Activated T-cell treated with anti-CD3 and anti-CD28 coated beads for 4 hours (primary cell): ENCODE measurements at places on chromosomes 12 and 14.

GRCh38 chr14:34078117-34078743 lies 127.4 kb upstream of the EGLN3 start:
- no peak for DNase-seq

- DNase-seq: no peak
Observed at GRCh38 chr14:55556929-55557623, 22.9 kb upstream of the KTN1 start.

DNA sequence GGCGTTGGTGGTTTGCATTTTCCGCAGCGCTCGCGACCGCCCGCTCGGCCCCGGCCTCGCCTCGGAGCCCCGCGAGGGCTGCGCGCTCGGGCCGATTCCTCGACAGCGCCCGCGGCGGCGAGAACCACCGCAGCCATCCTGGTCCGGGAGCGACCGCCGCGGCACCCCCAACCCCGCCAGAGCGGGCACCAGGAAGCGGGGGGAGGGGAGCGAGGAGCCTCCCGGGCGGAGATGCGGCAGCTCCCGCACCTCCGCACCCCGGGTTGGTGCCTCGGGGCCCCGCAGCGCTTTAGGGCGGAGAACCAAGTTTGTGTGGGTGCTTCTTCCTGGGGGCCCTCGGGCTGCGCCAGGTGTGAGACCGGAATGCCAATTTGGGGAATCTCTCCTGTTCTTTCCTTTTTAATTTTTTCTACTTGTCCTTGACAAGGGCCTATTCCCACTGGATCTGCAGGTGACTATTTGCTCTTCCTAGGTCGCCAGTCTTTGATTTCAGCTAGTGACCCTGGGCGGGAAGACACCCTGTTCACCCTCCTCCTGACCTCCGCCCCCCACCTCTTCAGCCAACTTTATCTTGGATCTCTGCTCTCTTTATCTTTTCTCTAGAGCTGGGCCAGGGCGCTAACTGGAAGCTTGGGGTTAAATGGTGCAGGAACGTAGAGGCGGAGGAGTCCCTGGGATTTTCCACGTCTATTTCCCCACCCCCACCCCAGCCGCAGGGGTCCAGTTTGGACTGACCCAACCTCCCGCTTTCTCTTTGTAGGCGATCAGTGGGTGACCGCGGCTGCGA lies at the start of gene SOCS2:
Gene SOCS2 (plus strand): TSS at position 751 of the 787 bp plus-strand sequence. CDS start 223 bp downstream, outside the sequence.
- peak; percentile 10 for DNase-seq

DNA sequence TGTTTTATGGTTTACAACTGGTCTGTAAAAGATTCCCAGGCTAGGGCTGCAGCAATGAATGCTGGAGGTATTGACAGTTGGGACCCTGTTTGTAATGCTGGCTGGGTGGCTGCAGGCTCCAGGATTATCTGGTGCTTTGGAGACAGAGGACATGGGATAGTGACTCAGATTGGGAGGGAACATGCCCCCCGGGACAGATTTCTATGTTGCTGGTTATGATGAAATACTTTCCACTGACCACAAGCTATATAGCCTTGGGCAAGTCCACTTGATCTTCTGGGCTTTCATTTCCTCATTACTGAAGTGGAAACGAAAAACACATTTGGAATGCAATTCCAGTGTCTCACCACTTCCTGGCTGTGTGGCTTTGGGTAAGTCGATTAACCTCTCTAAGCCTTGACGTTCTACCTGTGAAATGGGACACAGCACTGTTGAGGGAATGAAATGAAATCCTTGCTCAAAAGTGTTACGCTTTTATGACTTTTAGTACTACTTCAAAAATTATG lies 6.3 kb upstream of the TPCN1 start:
- DNase-seq: no peak

- no peak for DNase-seq
Observed at GRCh38 chr14:35242599-35243311, 49.4 kb upstream of the PSMA6 start.

DNA sequence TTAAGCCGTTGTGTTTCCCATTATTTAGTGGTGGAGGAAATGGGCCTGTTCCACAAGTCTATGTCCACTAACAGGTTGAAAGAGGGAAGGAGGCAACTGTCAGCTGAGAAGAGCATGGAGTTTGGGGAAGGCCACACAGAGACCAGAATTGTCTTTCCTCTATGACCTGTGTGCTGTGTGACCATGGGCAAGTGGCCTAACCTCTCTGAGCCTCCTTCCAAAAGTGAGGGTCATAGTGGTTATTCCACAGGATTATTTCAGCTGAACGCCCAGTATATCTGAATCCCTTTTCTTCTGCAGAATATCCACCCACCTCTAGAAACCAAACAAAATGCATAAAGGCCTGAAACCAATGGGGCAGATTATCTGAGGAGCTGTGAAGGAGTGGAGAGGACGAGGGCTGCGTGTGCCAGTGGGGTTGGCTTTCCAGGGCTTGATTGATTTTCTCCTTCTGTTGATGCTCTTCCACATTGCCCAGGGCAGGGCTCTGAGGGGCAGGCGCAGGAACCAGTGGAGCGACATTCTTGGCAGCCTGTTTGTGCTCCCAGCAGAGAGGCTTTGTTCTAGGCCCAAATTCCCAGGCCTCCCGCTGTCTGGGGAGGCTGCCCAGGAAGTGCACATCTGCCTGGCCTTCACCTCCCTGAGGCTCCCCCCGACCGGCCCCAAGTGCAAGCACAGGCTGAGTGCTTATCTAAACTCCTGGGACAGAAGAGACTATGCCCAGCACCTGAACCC lies 452.7 kb downstream of the BCL11B start:
- no peak for DNase-seq
